ENCODE measurements at places on chromosomes 7 and 10.

DNA sequence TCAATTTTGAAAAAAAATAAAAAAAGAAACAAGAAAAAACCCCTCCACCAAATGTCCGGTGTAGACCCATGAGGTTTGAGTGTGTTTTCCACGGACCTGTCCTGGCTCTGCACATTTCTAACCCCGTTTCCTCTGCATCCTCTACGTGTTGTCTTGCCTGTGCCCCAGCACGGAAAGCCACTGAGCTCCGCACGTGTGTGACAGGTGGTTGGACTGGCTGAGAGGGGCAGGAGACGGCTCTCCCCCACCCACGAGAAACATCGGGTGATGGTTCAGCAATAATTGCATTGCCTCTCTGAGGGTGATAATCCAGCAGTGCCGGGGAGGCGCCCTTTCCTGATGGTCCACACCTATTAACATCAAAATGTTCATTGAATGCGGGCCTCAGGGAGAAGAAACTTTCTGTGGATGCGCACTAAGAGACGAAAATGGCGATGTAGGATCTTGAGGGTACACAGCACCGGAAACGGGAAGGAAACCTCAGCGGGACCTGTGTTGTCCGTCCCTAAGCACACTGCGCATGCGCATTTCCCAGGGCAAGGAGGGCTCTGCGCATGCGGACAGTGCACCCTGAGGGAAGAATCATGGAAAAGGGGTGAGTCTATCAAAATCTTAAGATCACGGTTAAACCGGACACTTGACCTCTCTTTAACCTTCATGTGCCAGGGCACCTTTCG is 470.1 kb upstream of the ADARB2 start:
- DNase-seq: no peak

DNA sequence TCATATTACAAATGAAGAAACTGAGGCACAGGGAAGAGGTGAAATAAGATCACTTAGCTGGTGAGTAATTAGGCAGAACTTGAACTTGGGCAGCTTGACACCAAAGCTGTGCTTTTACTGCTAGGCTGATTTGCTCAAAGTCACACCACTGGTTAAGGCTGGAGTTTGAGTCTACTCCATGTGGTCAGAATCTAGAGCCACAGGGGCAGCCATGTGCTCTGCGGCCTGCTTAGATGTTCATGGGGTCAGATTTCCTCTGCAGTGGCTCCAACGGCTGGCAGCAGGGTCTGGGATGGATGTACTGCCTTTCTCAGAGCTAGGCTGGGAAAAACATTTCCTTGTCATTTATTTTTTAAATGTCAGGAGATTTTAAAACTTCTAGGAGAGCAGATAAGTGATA is 417.5 kb downstream of the KCNMA1 start:
- DNase-seq: no peak

DNA sequence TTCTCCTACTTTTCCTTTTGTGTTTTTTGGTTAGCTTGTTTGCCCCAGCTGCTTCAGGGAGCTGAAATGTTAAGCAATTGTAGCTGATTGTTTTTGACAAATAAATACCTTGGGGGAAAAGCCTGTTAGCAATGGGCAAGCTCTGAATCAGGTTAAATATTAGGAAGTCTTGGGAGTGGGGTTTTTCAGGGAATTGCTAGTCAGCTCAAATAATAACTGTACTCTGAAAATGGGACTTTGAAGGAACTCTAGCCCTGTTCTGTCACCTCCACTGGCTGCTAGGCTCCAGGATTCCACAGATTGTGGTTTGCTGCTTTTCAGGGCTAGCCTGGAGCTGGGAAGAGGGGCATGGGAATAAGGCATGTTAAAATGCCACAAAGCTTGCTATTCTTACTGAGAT is 39.5 kb downstream of the ADK start:
- DNase-seq: no peak

DNA sequence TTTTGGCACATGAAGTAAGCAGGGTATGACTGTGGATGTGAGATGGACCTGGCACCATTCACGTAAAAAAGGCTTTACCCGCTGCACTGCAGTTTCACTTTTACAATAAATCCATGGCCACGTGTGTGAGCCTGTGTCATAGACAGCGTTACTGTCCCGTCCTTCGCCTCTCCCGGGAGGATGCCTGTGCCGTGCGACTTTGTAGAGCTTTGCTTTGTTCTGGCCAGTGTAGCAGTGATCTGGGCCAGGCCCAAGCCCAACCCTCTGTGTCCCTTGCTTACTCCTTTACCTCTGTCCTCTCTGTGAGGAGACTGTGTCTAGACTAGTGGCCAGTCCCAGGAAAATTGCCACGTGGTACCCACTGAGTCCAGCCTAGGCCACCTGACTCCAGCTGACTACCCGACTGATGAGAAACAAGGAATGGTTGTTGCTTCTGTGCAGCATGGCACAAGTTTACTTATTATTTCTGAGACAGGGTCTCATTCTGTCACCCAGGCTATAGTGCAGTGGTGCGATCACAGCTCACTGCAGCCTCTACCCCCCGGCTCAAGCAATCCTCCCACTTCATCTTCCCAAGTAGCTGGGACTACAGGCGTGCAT is 48.1 kb downstream of the JAKMIP3 start:
- no peak for DNase-seq

DNA sequence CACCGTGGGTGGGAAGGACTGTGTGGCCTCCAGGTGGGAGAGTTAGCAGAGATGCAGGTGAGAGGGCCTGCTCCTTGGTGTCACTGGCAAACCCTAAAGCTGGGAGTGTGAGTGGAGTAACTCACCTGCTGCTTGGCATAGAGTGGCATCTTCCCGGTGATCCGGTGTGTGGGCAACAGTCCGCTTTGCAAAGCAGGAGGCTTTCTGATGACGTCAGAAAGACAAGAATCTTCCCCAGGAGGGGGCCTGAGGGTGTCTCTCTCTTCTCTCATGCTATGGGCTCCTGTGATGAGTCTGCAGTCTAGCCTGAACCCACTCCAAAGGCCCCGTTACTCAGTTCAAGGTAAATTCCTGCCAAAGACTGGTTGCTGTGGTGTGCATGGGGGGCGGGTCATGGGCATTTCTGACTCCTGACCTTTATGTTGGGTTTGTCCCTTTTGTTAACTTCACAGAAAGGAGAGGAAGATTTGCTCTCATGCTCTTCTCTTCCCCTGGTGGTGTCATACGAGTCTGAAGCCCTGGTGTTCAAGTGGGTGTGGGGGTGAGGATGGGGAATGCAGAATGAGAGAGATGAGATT is 187.9 kb downstream of the GATA3 start:
- no peak for DNase-seq

DNA sequence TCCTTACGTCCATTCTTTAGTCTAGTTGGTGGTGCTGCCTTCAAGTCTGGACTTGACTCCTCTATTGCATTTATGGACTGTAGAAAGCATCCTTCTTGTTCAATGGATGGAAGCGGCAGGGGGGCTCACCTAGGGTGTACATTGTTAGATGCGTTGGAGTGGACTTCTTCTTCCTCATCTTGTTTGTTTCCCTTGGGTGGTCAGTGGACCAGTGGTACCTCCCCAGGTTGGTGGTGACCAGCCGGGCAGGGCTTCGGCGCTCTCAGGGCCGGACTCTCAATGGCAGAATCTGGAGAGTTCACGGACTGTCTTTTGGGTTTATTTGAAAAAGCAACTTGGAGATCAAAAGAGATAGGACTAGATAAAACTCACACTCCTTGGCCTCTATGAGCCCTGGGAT is 6.2 kb upstream of the BTBD16 start:
- DNase-seq: no peak

- DNase-seq: no peak
These were observed 25.6 kb downstream of the IRF5 start for GRCh38 chr7:128963327-128963757.

DNA sequence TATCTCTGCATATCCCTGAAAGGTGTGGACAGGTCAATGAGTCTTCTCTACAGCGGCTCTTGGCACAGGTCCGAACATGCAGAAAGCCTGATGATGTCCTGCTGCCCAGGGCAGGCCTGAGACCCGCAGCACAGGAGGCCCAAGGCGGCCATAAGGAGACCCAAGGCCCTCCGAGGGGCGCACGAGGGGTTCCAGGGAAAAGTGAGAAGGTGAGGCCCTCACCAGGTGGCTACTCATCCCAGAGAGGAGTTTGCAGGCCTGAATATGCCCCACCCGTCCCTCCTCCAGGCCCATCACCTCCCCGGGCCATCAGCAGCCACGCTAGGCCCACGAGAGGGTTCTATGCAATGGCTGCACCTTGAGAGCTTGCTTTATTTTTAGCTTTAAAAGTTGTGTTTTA is 173.4 kb upstream of the RHEB start:
- no peak for DNase-seq

- DNase-seq: no peak
These were observed 114.9 kb upstream of the SORCS3 start for GRCh38 chr10:104526188-104526587.

GRCh38 chr7:102082693-102083368 is 203.8 kb upstream of the SH2B2 start:
- DNase-seq: no peak

DNA sequence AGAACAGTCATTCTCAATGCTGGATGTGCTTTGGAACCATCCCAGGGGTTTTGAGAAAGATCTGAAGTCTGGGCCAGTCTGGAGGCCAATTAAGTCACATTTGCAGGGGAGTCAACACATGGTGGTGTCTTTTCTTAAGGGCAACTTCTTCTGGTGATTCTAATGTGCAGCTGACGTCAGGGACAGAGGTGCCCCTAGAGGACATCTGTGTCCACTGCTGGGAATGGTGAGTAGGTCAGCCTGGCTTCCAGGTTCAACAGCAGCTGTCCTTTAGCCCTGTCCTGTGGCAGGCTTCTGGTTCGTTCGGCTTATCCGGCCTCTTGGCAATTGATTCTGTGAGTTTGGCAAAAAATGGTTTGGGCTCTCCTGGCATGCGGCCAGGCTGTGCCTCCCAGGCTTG is 269.7 kb upstream of the HABP2 start:
- DNase-seq: no peak

- DNase-seq: no peak
These were observed 11.6 kb downstream of the FRG2B start for GRCh38 chr10:133614830-133615580.

- DNase-seq: peak; percentile 14
These were observed 11.5 kb upstream of the GATA3 start for GRCh38 chr10:8042721-8043568.

- no peak for DNase-seq
These were observed 70.8 kb downstream of the GRID1 start for GRCh38 chr10:86295791-86296190.

- DNase-seq: no peak
These were observed 24.5 kb upstream of the GRB10 start for GRCh38 chr7:50807026-50807730.

- DNase-seq: no peak
These were observed 249.1 kb upstream of the YAE1 start for GRCh38 chr7:39317107-39317506.

DNA sequence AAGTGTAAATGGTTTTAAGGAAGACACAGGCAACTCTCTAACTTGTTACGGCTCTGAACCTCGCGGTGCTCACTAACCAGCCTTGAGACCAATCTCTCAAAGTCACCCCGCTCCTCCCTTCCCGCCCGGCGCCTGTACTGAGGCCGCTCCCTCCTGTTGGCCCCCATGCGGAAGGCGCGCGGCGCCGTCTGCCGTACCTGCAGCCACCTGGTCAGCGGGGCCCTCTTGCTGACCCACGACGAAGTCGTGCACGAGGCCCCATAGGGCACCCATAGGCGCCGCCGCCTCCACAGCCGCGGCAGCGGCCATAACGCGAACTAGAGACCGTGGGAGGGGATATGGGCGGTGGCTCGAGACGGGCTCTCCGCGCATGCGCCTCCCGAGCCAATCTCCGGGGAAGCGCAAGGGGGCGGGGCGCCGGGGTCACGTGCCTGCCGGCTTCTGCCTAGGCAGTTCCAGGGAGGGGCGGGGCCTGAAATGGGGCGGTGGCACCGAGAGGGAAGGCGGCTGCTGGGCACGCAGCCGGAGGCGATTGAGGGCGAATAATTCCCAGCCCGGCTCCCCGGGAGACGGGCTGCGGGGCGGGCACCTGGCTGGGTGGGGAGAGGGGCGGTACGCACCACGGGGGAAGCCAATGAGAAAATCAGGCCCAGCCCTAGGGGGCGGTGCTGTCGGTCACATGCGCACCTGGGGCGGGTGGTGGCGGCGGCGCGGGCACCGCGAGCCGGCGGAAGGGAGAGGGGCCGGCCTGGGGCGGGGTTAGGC is at the start of gene MMS19:
Gene MMS19, minus strand, starts transcription at position 347 of the 765 bp plus-strand sequence. Its CDS starts 38 bp downstream, at position 309.
- peak; percentile 99 for DNase-seq

DNA sequence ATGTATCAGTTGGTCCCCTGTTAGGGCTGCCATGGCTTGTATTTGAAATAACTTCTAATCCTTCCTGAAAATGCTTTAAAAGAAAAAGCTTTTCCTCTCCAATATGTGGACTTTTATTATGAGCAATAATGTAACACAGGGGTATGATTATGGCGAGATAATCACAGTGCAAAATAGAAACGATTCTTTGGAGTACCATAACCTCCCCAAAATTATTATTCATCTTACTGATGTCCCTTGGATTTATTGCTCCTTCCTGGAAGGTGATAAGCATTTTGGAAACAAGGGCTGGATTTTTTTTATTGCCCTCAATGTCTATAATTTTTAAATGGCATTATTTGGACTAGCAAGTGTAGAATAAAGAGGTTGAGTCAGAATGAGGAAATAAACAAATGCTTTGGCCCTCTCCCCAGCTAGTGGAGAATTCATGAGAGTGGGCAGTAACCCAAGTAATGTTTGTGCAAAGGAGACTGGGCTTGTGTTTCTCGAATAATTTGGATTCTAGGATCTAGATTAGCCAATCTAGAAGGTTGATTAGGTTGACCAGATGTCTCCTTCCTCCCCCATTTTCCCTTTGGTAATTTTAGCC is 403.9 kb upstream of the CELF2 start:
- DNase-seq: no peak

GRCh38 chr7:123662755-123663154 is 7.1 kb downstream of the LMOD2 start:
- no peak for DNase-seq

DNA sequence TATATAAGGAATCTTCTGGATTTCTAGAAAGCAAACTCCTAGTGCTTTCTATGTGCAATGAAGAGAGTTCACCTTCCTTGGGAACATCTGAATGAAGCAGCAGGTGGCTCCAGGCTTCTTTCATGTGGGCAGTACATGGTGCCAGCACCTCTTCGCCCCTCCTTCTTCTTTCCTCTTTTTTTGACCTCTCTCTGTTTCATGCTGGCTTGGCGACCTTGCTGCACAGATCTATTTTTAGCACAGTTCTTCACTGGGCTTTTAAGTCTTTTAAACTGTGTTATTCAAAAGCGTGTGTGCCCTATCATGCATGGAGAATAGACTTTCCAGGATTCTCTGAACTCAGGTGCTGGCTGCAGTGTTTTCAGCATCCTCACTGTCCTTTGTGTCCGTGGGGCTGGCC is 400.3 kb upstream of the PRKCQ start:
- no peak for DNase-seq

GRCh38 chr7:99831595-99831994 is 3.8 kb downstream of the CYP3A43 start:
- DNase-seq: no peak

GRCh38 chr10:60654813-60655464 is 123.3 kb upstream of the CDK1 start:
- no peak for DNase-seq
